ENCODE measurements at places on chromosomes 1 and 21.

DNA sequence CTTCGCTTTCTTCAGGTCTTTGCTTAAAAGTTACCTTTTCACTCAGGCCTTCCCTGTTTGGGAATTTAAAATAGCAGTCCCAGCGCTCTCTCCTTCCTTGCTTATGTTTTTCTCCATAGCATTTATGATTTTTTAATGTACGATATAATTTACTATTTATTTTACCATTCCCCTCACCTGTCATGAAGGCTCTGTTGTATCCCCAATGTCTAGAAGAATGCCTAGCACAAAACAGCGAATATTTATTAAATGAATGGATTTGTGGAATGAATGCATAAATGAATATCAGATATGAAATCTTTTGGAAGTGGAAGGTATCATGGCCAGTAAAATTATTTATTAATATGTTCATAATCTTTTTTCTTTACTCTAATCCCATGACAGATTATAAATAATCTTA, 402 bp upstream of the OSBPL9 start:
- DNase-seq = no peak

DNA sequence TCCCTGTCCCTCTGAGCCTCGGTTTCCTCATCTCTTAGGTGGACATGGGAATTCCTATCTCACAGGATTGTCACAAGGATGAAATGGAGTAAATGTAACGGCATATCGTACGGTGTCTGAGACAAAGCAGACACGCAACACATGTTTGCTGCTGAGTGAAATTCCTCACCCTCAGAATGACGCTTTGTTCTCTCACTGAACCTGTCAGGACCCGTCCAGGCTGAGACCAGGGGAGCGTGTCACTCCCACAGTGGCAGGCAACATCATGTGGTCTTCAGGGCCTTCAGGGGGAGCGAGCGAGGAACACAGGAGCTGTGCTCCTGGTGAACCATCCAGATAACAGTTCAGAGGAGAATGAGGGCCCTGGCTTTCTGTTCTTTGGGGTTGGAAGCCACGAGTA, 74.2 kb downstream of the TOMM20 start:
- DNase-seq = no peak

DNA sequence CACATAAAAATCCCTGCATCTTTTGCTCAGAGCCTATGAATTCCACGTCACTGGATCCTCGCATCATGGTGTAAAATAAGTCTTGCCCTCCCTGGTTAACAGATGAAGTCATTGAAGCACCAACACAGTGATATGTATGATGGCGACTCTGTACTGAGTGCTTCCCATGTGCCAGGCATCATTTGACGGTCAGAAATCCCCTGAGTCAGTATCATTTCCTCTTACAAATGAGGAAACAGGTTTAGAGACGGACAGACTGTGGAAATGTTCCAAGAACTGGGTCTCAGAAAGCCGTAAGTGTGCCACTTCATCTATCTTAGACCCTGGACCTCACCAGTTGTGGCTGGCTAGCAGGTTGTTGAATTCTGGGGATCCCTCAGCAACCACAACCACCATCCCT, 5.1 kb upstream of the OLFML2B start:
- DNase-seq = no peak

- DNase-seq = no peak
These were observed 1.8 kb upstream of the NFIA start for GRCh38 chr1:61080413-61081143.

GRCh38 chr1:184036517-184036949, 995 bp downstream of the COLGALT2 start:
- no peak for DNase-seq

DNA sequence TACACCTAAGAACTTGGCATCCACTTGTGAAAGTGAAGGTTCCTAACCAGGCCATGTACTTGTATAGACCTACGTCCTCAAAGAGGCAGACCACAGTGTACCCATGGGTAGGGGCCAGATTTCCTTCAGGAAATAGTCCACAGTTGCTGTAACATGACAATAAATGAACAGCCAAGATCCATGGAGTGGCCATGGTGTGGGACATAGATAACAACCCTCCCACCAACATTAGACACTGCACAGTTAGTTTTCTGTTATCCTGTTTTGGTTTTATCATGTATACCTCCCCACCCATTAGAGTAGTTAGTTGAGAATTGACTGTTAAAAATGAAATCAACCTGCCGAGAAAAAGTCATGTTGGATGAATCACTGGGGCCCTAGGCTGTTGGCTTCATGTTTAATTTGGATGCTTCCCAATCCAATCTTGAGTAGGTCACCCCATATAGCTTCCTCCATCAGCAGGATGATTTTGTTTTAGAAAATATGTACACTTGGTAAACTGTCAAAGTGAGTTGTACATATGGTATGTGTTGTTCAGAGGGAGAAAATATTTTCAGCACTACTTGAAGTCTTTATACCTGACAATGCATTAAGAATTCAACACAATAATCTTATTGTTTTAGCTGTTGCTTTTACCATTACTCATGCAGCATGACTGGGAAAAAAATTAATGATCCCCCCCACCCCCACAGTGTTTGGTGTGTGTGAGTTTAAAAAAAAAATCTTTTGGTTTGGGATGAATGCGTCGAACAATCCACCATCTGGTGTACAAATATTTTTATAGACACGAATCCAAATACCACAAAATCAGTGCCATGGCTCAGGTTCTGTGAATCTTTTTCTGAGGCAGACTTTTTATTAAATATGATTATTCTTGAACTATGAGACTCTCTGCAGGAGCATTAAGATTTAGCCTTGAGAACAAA, 88.3 kb upstream of the ARHGAP29 start:
- DNase-seq = no peak

GRCh38 chr1:204207136-204207616, 6.6 kb downstream of the GOLT1A start:
- peak; percentile 26 for DNase-seq

- no peak for DNase-seq
These were observed 42.9 kb downstream of the PEX14 start for GRCh38 chr1:10517677-10517982.

DNA sequence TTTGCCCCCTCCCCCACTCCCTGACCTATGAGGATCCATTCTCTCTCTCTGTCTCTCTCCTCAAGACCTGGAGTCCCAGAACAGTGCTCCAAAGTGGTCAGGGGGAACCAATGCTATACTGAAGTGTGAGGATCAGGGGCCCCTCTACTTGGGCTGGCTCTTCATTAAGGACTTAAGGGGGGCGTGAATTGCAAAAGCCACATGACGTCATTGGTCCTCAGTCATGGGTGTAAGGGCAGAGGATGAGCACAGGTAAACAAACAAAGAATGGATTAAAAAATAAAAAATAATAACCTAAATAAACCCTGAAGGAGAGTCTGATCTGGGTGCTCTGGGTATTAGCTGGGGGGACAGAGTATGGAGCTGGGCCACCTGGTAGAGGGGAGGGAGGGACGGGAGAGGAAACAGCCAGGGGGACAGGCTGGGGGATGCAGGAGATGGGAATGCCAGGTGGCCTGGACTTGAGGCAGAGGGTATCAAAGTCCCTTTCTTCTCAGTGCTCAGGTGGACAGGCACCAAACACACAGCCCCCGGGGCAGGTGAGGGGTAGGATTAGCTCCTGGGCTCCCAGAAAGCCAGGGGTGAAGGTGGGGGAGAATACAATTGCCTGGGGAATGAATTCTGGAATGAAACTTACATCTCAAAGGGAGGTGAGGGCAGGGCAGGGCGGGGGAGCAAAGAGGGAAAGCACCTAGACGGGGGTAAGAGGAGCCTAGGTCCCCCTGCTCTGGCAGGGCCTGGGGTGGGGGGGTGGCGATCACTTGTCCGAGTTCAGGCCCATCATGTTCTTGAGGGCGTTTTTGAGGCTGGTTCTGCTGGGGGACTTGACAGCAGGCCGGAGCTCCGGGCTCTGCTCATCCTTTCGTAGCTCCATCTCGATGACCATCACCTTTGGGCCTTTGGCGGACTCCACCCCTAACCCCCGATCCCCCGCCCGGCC, 4.6 kb downstream of the MPZ start:
- no peak for DNase-seq

DNA sequence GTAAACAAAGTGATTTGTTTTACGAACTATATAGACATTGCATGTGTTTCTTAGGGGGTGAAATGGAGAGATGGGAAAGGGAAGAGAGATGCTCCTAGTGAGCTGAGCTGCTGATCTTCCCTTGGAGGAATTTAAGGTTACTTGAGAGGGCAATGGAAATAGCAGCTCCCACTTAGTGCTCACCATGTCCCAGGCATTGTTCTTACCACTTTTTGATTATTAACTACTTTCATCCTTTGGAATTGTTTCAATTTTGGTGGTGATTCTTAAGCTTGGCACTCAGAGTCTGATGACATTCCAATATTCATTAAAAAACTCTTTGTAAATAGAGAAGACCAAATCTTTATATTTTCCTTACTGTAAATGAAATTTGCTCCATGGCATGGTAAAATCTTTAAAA, 124.9 kb downstream of the ITSN1 start:
- no peak for DNase-seq

DNA sequence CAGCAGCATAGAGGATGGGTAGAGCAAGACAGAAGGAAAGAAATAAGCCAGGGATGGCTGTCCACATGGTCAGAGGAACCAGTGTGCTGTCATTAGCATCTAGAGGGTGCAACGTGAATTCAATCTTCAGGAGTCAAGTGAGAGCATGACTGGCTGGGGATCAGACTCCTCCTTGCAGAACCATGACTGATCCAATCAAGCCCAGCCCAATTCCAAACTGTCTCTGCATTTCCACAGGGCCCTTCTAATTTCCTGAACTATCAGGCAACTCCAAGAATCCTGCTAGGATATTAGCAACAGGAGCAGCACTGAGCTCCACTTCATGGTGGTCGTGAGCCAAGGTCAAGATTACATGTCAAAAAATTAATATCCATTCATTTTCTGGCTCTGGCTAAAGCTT, 166.8 kb upstream of the CAMK1G start:
- DNase-seq = no peak

DNA sequence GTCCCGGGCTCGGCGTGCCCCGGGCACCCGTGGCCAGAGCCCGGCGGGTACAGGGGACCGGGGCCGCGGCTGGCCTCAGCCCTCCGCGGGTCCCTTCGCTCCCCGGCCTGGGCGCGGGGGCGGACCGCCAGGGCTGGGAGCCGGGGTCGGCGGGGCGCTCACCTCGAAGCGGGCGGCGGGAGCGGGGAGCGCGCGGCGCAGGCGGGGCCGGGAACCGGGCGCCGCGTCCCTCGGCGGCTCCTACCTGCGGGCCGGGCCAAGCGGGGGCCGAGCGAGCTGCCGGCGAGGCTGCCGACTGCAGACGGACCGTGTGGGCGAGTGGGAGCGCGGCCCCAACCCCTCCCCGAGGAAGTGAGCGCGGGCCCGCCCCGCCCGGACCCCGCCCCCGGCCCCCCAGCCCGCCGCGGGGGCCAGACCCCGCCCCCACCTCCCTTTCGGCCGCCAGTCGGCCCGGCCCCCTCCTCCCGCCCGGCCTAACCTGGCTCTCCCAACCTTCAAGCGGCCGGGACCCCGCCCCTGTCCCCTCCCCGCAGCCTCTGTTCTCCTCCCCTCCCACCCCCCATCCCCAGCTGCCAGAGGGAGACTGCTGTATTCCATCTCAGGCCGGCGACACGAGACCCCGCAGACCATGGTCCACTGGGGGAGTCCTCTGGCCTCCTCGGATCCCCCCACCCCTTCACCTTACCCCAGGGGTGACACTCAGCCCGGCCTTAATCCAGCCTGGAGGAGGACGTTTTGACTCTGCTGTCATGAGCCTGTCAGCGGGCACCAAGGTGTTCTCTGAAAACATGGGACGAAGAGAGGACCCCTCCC, at the start of gene FHL3:
FHL3 (minus strand) TSS at position 320 of the 813 bp plus-strand sequence. CDS start 6,102 bp downstream, outside the sequence.
- DNase-seq = peak; percentile 59

GRCh38 chr21:36847189-36847588, 119.3 kb downstream of the HLCS start:
- no peak for DNase-seq

DNA sequence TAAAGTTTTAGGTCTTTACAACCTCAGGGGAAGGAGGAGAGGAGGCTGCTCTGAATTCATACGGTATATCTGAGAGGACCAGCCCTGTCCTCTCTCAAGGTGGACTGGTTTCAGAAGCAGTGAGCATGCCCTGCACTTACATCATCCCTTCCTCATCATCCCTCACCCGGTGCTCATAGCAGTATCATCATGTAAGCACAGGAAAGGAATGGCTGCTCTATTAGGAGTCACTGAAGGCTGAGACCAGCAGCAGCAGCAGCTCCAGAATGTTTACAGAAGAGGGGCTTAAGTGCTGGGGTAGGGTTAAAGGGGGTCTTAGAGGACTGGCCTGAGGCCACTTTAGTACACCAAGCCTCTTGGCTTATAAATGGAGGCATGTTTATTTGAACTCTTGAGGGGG, 185.9 kb downstream of the AK5 start:
- DNase-seq = no peak

DNA sequence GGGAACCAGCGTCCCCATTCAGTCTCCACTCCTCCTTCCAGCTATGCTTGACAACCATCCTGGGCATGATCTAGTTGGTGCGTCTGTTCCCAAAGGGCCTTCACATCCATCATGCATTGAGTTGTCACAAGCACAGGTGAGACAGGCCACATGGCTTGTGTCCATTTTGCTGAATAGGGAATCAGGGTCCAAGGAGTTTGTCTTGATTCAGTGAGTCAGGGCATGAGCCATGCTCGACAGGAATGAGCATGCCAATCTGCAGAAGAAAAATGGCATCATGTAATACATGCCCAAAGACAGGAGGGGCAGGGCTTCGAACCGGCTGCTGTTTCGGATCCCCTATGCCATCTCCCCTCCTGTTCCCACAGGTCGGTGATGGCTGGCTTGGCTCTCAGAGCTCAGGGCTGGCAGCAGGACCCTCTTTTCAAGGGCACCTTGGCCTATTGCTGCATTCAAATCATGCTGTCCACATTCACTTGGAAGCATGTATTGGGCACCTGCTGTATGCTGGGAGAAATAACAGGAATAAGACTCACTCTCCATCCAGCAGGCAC, 44.5 kb downstream of the PKP1 start:
- no peak for DNase-seq

- DNase-seq = no peak
These were observed 29.7 kb downstream of the UBE2T start for GRCh38 chr1:202311875-202312635.

- no peak for DNase-seq
These were observed 100.3 kb upstream of the DMRTA2 start for GRCh38 chr1:50523548-50523947.

- no peak for DNase-seq
These were observed 95.3 kb downstream of the ADARB1 start for GRCh38 chr21:45169682-45170081.

GRCh38 chr1:93350322-93350721, 4.6 kb downstream of the DR1 start:
- no peak for DNase-seq

- DNase-seq = peak; percentile 68
These were observed 48.0 kb downstream of the H3-3A start for GRCh38 chr1:226110249-226111097.

GRCh38 chr1:165988817-165989216, 161.4 kb downstream of the UCK2 start:
- DNase-seq = no peak

- DNase-seq = no peak
These were observed 111.1 kb downstream of the TLR5 start for GRCh38 chr1:223031733-223032601.

DNA sequence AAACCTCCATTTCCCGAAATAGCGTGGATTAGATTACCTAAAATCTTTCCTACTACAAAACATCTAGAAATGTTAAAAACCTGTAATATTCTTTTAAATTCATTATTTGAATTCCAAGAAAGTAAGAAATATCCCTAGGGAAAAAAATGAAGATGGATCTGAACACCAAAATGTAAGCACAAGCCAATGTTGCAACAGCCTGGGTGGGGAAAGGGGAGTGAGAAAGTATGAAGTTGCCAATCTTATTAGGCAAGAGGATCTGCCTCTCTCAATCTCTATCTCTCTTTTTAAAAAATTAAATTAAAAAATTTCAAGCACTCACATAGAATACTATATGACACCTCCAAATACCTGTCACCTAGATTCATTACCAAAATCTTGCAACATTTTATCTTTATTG, 74.9 kb upstream of the IRF2BP2 start:
- no peak for DNase-seq

Data from erythroblast (primary cell).